ENCODE measurements at places on chromosomes 12 and 14. TPM values are rescaled to one million over a fixed set of nuclear protein-coding genes. Genes with fewer than 3 reads are reported as not detected.

The IAPP gene
- total RNA-seq = not detected

GRCh38 chr12:117100251-117100650, 1.0 kb upstream of the TESC start:
- DNase-seq = no peak

DNA sequence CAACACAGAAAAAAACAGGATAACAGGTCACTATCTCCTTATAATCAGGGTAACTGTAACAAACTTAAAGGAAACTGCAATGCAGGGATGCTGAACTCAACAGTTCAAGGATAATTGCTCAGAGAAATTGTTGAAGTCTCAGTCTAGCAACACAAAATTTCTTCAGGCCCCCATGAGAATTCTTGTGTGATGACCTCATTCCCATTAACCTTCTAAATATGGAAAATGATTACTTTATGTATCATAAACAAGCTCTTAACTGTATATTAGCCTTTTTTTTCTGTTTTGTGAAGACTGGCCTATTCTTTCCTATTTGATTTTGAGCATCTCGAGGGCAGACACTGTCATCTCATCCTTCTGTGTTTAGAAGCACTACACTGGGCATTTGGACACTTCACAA, 47.1 kb downstream of the IGF1 start:
- DNase-seq = no peak

DNA sequence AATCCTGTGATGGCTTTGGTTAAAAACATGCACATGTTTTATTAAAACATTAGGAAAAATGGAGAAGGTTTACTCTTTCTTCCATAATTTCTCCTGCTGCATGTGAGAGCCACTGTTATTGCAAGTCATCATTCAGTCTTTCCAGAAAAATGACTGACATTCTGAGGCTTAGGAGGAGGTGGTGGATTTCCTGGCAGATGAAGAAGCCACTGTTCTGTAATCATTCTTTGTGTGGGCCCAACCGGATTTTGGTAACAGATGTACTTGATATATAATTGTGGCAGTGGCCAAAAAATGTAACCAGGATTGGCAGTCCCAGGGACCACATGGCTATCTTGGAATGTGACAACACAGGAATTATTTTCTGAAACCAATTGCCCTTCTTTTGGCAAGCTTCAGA, 120.2 kb downstream of the DAAM1 start:
- DNase-seq = no peak

DNA sequence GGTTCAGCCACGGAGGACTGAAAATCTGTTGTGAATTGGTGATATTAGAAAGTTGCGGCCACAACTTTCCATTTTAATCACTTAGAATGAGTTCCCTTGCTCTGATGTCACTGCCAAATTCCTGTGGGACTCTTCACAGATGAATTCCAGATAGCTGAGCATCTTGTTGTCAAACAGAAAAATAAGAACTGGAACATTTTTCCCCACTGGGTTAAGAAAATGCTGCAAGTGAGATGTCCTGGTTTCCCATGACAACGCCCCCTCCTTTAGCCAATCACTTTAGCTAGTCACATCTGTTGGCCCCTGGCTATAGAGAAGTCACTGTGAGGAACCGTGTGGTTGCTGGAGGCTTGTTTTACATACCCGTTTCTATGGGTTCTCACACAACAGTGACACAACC, 135.9 kb downstream of the KTN1 start:
- peak; percentile 18 for DNase-seq

- no peak for DNase-seq
Observed at GRCh38 chr14:106200541-106201315, 674.3 kb downstream of the TMEM121 start.

- DNase-seq = no peak
Observed at GRCh38 chr12:74537126-74537706, 419 bp upstream of the ATXN7L3B start.

DNA sequence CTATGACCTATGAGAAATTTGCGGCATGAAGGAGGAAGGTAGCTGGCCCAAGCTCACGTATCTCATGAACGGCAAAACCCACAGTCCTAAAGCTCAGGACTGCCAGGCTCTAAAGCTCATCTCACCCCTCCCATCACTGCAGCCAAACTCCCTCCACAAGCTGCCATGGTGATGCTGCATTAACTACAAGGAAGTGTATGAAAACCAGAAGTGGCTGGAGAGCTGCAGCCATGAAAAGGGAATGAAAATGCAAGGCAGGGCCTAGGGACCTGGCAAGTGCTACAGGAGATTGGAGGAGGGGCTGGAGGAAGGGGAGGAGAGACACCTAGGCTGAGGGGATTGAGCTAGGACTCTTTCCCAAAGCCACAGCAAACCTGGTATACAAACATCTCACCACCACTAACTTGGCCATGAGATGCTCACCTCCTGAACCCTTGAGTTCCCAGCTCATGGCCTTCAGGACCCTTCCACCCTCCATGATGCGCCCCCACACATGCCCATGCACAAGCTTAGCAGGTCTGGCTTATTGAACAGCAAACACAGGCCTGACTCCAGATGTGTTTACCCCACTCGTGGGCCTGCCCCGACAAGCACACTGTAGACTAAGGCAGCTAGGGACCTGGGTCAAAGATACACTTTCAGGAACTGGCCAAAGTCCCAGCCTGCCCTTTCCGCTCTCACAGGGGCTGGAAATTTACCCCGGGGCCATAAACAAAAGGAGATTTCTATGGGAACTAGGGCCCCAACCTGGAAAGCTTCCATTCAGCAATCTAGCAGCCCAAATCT, 42.0 kb downstream of the LTBP2 start:
- DNase-seq = no peak

GRCh38 chr12:32198555-32198954, 91.9 kb downstream of the BICD1 start:
- no peak for DNase-seq

The SMIM41 gene
- 0.26 TPM for total RNA-seq

- DNase-seq = peak; percentile 55
Observed at GRCh38 chr14:103008768-103009357, 48.5 kb downstream of the CDC42BPB start.

The RPGRIP1 gene
- 0.51 TPM for total RNA-seq

The SUOX gene
- 29.6 TPM for total RNA-seq

The KRT6B gene
- not detected for total RNA-seq

GRCh38 chr14:39217214-39217879, 16.4 kb upstream of the MIA2 start:
- no peak for DNase-seq

- DNase-seq = peak; percentile 94
Observed at GRCh38 chr12:124422570-124423523, 128.0 kb downstream of the RFLNA start.

GRCh38 chr14:82720946-82721345, 1187.3 kb upstream of the SEL1L start:
- DNase-seq = no peak

GRCh38 chr12:64864319-64864718, 39.9 kb downstream of the TBC1D30 start:
- DNase-seq = no peak

DNA sequence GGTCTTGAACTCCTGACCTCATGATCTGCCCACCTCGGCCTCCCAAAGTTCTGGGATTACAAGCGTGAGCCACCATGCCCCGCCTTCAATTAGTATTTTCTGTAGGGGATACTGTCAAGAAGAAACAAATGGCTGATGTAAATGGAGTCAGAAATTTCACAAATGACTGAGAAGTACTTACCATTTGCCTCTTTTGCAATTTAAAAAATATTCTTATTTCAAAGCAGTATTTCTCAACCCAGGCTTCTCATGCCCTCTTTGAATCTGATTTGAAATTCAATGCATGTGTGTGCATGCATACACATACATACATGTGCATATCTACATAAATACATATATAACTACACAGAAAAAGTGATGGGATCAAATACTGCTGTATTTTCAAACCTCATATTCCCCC, 4.4 kb downstream of the PSMA6 start:
- DNase-seq = no peak

DNA sequence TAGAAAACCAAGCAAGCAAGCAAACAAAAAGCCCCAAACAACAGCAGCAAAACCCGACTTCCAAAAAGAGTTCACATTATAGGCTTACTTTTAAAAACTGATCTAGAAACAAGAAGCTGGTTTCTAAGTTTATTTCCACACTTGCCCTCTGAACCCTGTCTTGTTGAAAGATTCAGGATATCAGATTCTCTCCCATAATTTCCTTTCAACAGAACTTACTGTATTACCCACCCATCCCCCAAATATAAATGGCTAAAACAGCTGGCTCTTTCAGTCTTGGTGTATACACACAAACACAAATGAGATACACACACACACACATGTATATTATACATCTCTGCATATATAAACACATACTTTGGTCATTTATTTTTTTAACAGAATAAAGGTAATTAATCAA, 460.9 kb downstream of the ZFP36L1 start:
- no peak for DNase-seq

The TRIM9 gene
- 1.2 TPM for total RNA-seq

The GZMH gene
- 0.47 TPM for total RNA-seq

The PRB2 gene
- not detected for total RNA-seq

DNA sequence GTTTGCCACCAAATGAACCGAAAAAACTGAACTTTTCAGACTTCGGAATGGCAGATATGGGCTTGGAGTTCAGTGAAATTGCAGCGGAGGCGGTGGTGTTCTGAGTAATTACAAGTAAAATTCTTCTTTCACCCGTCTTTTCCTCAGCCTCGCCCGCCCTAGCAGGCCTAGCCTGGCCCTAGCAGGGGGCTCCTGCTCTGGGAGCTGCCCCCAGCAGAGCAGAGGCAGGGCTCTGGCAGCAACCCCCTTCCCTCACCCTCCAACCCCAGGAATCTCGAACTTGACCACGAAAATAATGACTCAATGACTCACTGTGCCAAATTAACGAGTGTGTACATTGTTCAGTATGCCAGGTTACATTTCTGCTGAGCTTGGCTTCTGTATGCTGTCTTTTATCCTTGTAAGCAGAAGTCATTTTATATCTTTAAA, 1.1 kb downstream of the PAPLN start:
- DNase-seq = no peak

GRCh38 chr14:64645220-64645892, 58.9 kb upstream of the PLEKHG3 start:
- peak; percentile 43 for DNase-seq

GRCh38 chr14:34027990-34028495, 77.2 kb upstream of the EGLN3 start:
- DNase-seq = no peak

The RIMKLB gene
- total RNA-seq = 11.4 TPM

DNA sequence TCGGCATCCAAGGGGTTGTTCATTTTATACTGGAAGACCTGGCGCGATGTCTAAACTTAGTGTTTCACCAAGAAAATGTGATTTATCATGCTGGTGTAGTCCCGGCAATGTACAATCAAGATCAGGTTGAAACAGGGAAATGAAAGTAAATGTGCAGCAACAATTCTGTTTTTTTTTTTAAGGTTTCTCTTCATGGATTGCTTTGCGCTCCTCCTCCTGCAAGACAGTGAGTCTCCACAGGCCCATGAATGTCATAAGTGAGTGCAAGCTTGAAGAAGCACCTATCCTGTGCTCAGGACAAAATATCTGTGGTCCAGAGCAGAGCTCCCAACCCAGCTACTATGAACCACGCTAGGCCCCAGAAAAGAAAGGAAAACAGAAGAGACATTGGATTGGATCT, 143.4 kb downstream of the KCNK10 start:
- DNase-seq = no peak

- peak; percentile 21 for DNase-seq
Observed at GRCh38 chr14:32201816-32202490, at the start of gene RNU6-7. RNU6-7 (plus strand) TSS chr14:32202045.

GRCh38 chr12:1630827-1631591, 2.0 kb downstream of the WNT5B start:
- peak; percentile 36 for DNase-seq

The SLC2A14 gene
- total RNA-seq = not detected

The CFAP251 gene
- total RNA-seq = 1.7 TPM

The TOMM20L gene
- total RNA-seq = not detected

DNA sequence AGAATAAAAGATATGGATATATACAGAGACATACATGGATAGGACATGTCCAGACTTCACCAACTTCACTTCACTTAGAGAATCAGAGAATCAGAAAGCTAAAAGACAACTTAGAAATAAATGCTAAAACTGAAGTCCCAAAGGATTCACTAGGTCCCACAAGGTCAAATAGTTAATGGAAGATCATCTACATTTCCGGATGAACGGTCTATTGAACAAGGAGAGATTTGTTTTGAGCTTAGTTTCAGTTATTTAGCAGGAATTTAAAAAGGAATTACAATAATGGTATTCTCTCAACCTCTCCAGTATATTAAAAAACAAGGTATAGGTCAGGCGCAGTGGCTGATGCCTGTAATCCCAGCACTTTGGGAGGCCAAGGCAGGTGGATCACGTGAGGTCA, 187.0 kb downstream of the MED13L start:
- no peak for DNase-seq

GRCh38 chr12:9961106-9961505, 10.1 kb upstream of the CLEC12A start:
- no peak for DNase-seq

- no peak for DNase-seq
Observed at GRCh38 chr12:3683670-3684069, 69.2 kb downstream of the CRACR2A start.

- DNase-seq = no peak
Observed at GRCh38 chr12:64383675-64384074, 6.9 kb downstream of the C12orf56 start.

The DEGS2 gene
- total RNA-seq = not detected

GRCh38 chr14:30603402-30603801, 18.7 kb upstream of the SCFD1 start:
- no peak for DNase-seq

DNA sequence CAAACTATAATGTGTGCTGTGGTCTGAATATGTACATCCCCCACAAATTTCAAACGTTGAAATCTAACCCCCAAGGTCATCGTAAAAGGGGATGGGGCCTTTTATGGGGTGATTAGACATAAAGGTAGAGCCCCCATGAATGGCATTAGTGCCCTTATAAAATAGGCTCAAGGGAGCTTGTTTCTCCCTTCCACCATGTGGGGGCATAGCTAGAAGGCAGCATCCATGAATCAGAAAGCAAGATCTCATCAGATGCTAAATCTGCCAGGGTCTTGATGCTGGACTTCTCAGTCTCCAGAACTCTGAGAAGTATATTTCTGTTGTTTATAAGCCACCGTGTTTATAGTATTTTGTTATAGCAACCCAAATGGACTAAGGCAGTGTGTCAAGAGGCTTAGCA, 33.4 kb upstream of the IGF1 start:
- DNase-seq = no peak

GRCh38 chr14:55807881-55808379, 227.9 kb downstream of the KTN1 start:
- DNase-seq = no peak

DNA sequence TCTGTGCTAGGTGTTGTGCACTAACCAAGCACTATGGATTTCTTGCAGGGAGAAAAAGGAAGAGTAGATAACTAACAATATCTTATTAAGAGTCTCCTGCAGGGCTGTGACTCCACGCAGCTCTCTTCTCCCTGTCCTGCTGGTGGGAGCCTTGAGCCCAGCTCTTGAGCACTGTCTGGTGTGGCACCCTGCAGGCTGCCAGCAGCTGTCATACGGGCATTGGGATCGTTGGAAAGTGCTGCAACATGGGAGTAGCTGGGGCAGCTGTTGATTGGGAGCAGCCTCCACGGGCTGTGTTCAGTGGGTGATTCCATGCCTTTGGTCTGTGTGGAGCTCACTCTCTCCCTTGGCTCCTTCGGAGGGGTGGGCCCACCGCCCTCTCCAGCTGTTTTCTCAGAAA, 125.3 kb downstream of the FBXL14 start:
- DNase-seq = no peak

The SRGAP1 gene
- total RNA-seq = 4.8 TPM

All from heart right ventricle (tissue), 16 donors.